ENCODE measurements at places on chromosomes 3 and 15.
A peak's percentile ranks its signal among the peaks of the same experiment; 100 is the strongest.

DNA sequence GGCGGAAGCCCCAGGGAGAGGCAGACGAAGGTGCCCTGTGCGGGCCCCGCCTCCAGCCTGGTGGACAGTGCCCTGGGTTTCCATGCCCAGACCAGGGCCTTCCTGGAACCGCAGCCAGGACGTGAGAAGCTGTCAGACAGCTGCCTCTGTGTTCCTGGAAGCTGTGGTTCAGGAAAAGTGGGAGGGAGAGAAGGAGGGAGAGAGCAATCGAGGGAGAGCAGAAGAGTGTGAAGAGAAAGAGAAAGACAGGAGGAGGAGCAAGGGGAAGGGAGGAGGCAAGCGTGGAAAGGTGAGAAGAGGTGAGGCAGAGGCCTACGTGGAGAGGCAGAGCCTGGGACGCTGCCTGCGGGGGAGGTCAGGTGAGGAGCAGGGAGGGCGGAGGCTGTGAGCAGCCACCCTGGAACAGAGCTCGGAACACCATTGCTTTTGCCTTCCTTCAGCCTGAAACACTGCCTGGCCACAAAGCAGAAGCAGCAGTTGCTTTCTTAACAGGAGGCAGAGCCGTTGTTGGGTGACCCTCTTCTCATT, 18.6 kb downstream of the ZDHHC19 start:
- no peak for DNase-seq

DNA sequence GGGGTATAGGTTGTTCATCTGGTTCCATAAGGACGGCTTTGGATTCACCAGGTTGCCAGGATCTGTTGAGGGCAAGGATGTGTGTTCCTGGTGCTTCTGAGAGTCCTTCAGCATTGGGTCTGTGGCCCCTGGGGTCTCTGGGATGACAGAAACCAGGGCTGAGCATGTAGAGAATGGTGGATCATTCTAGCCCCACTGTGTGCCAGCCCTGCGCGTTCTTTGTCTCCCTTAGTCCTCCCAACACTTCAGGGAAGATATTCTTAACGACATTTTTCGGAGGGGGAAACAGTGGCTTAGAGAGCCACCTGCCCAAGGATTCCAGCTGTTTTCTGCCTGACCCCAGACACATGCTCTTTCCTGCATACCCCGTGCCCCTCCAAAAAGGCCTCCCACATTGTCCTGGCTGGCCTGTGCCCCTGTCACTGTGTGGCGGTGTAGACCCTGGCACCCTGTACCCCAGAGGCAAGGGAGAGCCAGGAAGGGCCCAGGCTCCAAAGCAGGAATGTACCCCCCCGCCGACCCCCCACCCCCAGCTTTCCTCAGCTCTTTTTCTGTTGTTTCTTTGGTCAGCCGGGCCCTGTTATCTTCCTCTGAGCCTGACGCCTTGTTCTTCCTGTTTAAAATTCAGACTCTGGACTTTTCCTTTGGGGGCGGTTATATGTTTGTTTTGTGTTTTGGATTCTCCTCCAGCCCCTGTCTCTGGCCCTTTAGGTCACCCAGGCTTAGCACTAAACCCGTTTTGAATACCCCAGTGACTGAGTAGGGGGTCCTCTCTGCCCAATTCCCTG, 57.8 kb upstream of the SMAD6 start:
- no peak for DNase-seq

DNA sequence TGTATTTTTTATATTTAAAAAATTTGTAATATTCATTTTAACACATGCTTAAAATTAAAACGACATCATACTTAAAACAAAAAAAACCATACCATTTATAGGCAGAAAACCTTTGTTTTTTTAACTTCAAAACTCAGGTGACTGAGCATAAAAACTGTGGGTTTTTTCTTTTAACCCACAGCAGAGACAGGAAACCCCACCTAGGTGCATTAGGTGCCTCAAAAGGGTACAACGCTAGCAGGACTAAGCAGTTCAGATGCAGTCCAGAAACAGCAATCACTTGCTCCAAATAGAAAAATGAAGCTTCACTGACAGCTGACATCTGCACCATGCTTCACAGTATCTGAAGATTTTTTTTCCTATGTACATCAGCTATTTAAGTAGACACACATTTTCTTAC, 52.3 kb downstream of the GLB1 start:
- DNase-seq, result no peak

- DNase-seq, result no peak
Measured at GRCh38 chr3:149395107-149396089, 17.9 kb upstream of the TM4SF1 start.

GRCh38 chr3:193372783-193373182, 5.8 kb downstream of the ATP13A5 start:
- no peak for DNase-seq

GRCh38 chr3:96101006-96101560, 713.3 kb upstream of the EPHA6 start:
- DNase-seq, result no peak

- DNase-seq, result no peak
Measured at GRCh38 chr15:40115670-40116093, 7.0 kb upstream of the BMF start.

- DNase-seq, result peak; percentile 49
Measured at GRCh38 chr3:138114988-138115971, at the start of gene DZIP1L. Gene DZIP1L, minus strand, starts transcription at chr3:138115608. Its CDS starts 11,637 bp downstream, at chr3:138103971.

DNA sequence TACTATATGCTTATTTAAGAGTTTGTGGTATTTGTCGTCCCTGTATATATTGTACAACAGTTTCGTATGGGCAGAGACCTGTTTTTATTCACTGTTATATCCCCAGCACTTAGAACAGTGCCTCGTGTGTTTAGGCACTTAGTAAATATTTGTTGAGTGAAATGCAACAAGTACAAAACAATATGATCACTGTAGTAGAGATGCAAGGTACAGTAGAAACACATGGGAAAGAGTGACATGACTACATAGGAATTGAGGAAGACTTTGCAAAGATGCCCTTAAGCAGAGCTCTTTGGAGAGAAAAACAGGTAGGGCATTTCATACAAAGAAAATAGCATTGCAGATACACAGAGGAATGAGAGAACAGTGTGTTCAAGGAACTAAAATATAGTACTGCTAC, 18.3 kb downstream of the RASA2 start:
- no peak for DNase-seq

GRCh38 chr15:92889390-92890107, 10.6 kb upstream of the CHD2 start:
- DNase-seq, result no peak

DNA sequence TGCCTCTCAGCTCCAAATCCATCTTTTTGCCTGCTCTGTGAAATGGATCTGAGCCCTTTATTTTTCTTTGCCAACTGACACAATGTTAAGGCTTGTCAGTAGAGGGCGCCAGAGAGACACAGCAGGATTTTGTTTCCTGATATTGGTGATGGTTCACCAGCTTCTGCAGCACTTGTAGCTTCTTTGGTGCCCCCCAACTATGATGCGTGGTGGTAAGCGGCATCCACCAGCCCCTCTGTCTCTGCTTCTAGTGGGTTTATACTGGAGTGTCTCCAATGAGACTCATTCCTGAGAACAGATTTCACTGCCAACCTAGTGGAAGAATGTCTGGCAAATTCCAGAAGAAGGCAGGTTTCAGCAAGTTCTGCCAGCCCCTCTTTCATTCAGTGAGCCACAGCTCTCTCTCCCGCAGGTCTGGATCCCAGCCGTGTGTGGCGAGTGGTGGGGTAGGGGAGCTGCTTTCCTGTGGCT, 471.9 kb upstream of the FRG2C start:
- DNase-seq, result no peak

DNA sequence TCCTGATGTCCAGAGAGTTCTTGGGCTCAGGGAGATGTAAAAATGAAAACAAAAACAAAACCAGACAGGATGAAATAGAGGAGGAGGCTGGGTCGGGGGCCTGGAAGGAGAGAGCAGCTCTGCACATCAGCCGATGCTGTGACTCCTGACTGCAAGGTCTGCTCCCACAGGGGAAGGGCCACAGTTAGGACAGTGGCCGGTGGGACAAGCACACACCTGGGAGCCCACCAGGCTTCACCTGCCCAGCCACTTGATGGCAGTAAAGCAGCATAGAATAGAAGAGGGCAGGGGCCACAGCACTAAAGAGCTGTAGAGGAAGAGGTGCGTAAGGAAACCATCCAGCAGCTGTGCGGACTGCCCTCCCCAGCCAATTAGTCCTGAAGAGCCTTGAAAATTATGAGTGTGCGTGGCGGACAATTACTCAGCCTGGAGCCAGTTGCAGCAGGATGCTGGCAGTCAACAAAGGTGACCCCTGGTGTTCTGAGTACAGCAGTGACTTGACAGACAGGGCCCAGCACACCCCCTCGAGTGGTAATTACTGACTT, 29.8 kb downstream of the ALS2CL start:
- DNase-seq, result no peak

DNA sequence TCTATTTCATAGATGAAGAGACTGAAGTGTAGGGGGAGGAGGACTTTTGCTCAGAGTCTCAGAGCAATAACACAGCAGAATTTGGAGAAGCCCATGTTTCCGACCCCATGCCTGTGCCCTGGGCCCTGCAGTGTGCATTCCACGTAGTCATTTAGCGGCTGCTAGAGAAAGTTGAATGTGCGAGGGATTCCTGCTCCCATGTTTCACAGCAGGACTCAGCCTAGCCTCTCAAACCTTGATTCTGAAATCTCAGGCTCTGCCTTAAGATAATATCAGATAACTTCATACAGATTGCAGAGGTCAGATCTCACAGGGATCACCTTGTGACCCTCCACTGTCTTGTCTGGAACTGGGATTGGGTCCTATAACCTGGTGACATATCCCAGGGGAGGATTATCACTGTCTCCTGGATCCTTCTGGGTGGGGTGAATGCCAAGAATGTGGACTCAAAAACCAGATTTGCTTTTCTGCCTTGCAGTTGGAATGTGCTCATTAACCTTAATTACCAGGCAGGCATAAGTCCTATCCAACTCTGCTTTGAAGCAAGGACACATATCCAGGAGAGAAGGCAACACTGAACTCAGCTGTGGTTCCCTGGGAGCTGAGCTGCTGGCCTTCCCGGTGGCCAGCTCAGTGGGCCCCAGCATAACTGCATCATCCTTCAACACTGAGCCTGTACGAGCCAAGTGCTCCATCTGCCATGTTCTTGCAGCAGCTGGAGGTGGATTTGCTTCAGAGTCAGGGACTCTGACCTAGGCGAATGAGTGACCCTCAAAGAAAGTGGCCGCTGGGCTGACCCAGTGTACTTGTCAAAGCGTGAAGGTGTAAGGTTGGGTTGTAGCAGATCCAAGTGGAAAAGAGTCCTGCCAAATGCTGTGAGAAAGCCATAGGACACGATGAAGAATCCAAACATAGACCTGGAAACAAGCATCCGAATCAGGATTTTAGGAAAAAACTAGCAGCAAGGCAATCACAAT, 43.0 kb downstream of the CTXND1 start:
- DNase-seq, result no peak

GRCh38 chr15:72196409-72197040, 1.1 kb downstream of the GRAMD2A start:
- no peak for DNase-seq

GRCh38 chr15:97177151-97177577, 783.3 kb upstream of the ARRDC4 start:
- no peak for DNase-seq

GRCh38 chr3:127445581-127446343, 144.8 kb downstream of the TPRA1 start:
- DNase-seq, result no peak

DNA sequence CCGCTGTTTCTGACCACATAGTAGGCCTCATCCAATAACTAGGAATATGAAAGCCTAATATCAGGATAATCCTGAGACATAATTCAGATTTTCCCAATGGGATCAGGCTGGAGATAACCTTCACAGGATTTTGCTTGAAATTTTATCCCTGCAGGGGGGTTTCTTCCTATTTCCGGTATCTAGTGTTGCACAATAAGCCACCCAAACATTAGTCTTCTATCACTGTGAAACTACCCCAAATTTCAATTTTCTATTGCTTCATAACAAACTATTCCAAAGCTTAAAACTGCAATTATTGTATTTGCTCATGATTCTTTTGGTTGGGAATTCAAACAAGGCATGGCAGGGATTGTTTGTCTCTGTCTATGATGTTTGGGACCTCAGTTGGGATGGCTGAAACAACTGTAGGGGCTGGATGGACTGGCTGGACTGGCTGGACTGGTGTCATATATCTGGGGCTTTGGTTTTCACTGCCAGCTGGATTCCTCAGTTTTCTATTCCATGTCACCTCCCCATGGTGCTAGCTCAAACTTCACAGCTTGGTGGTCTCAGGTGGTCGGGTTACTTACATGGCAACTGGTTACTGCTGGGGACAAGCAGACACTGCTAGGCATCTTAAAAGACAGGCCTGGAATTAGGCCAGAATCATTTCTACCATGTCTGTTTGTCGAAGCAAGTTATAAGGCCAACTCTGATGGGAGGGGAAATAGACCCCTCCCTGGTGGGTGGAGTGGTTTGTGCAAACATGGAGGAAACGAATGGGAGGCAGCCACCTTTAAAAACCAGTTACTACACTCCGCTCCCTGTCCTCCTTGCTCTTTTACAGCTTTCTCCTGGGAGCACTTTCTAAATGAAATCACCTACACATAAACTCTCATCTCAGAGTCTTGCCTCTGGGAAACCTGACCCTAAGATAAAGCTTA, 88.2 kb upstream of the STT3B start:
- no peak for DNase-seq

DNA sequence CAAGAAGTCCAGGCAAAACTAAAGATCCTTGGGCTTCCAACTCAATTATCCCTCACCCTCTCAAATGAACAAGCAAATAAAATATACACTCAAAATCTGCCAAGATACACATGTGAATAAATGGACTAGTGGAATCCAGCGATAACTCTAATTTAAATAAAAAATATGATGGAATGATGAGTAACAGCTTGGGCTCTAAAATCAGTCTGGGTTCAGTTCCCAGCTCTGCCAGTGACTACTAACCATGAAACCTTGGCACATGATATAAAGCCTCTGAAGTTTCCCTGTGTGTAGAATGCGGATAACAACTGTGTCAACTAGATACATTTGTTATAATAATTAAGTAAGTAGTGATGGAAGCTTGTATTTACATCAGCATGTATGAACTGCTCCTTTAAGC, 81.3 kb downstream of the CADPS start:
- DNase-seq, result no peak

DNA sequence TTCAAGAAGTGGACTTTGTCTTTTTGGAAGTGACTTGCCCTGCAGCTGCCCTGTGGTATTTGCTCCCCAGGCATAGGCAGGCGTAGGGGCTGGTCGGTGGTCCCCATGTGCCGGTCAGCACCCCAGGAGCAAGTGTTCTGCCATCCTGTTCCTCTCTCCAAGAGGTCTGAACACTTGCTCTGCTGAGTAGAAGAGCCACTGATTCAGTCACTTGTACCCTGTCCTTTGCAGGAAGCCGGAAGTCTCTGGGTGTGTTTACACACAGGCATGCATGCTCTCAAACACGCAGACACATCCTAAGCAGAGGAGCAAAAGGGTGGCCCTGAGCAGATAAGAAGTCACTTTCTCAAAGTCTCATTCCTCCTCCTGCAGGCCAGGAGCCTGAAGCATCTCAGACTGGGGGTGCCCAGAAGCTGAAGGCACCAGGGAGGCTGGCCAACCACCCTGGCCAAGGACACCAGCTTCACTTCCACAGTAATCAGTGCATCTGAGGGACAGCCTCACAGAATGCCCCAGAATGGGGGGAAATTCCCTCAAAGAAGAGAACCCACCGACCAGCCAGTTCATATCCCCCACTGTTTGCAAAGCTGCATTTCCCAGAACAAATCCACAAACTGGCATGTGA, 88.7 kb upstream of the POMGNT2 start:
- DNase-seq, result no peak
